ENCODE measurements at places on chromosomes 7 and 10. TPM values are rescaled to one million over a fixed set of nuclear protein-coding genes. Genes with fewer than 3 reads are reported as not detected.

GRCh38 chr7:27388561-27388960 lies 146.0 kb downstream of the EVX1 start:
- DNase-seq, result no peak

DNA sequence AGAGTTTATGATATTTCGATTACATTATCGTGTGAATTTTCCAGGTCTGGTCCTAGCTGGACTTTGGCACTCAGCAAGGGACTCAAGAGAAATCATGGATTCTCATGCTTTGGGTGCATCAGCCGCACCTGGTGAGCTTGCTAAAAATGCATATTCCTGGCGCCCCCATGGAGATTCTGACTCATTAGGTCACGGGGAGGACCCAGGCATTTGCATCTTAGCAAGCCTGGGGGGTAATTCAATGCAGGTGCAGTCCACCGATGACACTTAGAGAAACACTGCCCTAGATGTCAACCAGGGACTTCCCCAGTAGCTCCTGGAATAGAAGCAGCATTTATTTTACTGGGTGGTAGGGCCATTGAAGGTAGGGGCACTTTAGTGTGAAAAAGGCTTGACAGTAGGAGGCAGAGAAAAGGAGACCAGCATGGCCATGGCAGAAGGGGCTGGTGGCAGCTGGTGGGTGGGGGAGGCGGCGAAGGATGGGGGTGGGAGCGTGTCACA lies 29.9 kb upstream of the PDCD4 start:
- no peak for DNase-seq

GRCh38 chr10:108014902-108015177 lies 850.3 kb upstream of the SORCS1 start:
- no peak for DNase-seq

DNA sequence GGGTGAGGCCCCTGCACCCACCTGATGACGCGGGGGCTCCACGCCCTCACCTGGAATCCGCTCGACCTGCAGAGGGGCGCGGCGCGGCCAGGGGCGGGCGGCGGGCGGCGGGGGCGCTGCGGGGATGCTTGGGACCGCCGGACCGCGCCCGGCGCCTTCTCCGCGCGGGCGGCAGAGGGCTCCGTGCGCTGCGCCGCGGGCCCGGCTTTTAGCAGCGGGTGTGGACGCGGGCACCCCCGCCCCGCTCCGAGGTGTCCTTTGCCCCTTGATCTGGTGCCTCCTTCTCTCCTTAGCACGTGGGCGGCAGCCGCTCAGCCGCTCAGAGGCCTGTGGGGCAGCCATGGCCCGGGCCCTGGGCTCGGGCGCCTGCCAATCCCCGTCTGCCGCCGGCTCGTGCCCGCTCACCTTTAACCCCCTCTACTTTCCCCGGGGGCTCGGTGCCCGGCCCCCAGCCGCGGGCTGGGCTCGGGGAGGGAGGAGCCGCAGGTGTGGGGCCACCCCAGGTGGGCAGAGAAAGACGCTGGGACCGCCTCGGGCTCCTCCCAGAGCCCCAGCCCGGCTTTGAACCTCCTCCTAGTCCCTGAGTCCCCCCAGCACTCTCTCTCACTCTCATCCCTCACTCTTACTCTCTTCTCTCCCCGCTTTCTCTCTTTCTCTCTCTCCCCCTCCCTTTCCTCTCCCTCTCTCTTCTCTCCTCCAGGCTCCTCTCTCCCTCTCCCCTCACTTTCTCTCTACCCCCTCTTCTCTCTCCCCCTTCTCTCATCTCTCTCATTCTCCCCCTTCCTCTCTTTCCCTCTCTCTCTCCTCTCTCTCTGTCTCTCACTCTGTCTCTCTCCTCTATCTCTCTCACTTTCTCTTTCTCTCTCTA lies 19.7 kb upstream of the VPS37D start:
- no peak for DNase-seq

DNA sequence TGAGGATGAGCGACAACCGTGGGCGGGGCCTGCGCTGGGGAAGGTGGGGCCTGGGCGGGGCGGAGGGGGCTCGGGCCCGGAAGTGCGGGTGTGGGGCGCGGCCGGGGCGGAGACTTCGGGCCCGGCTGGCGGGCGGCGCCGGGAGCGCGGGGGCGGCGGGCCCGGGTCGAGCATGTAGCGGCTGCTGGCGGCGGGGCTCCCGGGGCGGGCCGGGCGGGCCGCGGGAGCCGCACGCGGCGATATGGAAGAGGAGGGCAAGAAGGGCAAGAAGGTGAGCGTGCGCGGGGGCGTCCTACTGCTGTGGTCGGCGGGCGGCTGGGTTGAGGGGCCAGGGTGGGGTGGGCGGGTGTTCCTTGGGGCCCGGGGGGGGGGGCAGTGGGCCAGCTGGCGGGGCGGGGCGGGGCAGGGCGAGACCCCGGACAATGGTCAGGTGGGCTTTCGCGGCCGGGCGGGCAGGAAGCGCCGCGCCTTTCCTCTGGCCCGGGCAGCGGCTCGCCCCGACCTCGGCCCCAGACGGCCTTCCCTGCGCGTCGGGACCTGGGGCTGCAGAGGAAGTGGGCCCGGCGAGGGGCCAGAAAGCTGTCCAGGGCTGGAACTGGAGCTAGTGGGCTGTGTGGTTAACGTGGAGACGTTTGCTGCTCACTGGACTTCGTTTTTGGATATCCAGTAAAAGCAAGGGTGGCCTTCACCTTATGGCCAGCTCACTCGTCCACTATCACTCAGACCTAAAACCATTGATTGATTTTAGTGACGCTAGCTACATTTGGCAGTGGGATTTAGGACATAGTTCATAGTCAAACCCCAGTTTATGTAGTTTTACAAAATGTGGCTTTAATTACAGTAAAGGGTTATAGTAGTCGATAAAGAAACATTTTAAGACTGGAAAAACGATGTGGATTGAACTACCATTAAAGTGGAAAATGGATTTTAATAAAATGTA lies at the start of gene CCM2:
Gene CCM2 (plus strand): TSS at position 109 of the 940 bp plus-strand sequence. CDS start 133 bp downstream, at position 242.
- peak; percentile 39 for DNase-seq

Gene PRPS1L1
- not detected for total RNA-seq

Gene OLAH
- total RNA-seq, result 2.1 TPM

Gene FFAR4
- total RNA-seq, result not detected

Data from SJSA1 (cell line).